ENCODE measurements at places on chromosomes 7 and 10.

DNA sequence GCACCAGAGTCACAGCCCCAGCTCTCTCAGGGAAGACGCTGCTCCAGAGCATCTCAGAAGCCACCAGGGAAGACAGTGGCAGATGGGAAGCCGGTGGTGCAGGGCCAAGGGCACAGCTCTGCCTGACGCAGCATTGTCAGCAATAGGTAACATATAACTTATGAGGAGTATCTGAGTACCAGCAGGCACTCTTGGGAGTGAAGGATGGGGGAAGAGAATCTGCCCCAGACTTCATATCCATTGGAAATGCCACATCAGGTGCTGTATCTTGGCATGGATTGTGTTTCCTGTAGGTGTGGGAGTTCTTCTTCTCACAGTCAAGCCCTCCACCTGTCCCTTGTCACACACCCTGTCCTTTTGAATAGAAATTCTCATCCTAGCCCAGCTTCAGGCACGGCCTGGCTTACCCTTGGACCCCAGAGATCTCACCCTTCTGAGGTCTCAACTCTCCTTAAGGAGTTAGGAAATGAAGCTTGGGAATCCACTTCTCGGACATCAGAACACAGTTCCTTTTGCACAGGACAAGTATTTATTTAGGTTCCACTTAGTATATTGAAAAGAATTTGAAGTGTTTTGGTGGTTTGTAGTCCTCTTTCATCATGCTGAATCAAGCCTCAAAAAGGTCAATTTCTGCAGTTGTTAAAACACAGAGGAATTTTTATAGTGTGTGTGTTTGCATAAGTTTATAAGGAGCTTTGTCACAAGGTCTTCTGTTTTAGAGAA lies 9.9 kb downstream of the EPDR1 start:
- no peak for DNase-seq

- DNase-seq: no peak
These were observed 181.5 kb upstream of the TRIM24 start for GRCh38 chr7:138278601-138279000.

DNA sequence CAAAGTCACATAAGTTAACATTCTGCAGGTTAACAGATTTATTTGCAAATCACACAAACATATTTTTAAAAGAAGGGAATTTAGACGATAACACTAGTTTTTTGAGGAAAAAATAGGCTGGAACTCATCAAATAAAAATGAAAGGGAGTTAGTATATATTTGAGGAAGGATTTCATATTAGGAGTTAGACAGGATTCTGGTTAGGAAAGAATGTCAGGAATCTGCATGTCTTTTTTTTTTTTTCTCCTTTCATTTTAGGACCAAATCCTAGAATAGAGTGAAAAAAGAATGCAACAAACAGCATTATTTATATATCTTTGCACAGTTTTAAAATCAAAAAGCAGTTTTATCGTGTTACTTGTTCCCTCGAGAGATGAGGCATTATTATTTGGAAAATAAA lies 8.9 kb upstream of the TRDMT1 start:
- DNase-seq: no peak

- DNase-seq: no peak
These were observed 100.3 kb downstream of the STRA8 start for GRCh38 chr7:135333946-135334345.

DNA sequence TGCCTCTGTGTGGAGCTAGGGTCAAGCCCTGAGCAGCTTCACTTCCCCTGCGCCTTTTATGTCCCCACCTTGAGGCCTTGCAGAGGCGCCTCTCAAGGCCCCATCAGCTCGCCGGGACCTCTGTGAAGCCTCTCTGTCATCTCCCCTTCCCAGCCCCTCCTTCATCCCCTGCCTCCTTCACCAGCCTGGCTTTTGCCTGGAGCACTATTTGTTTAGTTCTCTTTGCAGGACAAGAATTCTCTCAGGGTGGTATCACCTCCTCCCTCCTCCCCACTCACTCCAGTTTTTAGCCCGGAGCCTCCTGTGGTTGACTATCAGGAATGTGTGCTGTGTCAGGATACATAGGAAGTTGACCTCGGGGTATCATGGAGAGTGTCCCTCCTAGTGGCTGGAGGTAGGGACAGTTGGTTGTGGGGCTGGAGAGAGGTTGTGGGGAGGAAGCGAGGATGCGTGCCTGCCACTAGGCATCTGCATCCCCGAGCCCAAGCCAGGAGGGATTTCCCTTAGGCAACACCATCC lies 89.8 kb upstream of the ANLN start:
- DNase-seq: no peak

DNA sequence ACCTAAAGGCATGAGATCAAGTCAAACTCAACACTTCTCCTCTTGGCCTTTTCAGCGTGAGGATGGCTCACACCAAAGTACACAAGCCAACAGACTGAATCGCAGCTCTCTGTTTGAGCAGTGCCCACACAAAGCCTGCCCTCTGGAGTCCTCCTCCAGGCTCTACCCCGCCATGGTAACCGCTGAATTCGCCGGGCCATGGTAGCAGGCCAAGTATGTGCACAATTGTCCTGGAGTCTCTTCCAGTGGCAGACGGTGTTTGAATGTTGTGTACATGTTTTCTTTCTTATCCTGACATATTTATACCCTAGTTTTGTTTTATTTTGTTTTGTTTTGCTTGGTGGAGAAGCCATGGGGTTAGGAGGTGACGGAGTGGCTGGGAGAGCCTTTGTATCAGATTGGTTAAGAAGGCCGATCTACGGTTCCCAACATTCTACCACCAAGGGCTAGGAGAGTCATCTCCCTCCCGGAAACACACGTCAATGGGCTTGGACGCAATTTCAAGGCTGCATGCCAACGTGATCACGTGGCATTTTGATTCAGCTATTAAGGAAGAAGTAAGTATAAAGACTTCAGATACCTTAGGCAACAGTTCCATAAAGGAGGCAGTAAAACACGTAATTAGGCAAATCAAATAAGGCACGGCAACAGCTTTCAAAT lies 12.1 kb upstream of the SHH start:
- no peak for DNase-seq

GRCh38 chr7:71133232-71133622 lies 1.3 kb downstream of the GALNT17 start:
- no peak for DNase-seq

DNA sequence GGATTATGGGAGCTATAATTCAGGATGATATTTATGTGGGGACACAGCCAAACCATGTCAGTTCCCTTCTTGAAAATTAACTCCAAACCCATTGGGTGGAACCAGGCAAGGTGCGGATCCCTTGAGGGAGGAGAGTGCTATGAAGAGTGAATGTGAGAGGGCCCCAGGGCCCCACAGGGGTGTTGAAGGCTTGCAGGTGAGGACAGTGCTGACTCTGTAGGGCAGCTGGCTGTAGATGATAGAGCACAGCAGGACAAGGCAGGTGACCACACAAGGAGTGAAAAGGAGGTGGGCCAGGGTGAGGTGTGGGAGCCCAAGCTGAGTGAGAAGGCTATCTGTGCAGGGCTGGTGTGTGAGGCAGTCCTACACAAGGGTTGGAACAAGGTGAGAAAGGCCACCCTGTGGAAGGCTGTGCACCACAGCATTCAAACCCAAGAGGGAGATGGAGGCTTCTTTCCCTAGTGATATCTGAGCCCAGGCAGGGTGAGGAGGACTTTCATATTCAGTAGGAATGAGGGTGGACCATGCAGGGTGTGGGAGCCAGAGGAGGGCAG lies 746.0 kb upstream of the CELF2 start:
- no peak for DNase-seq

- DNase-seq: no peak
These were observed 90.0 kb downstream of the PROSER2 start for GRCh38 chr10:11913079-11913641.

DNA sequence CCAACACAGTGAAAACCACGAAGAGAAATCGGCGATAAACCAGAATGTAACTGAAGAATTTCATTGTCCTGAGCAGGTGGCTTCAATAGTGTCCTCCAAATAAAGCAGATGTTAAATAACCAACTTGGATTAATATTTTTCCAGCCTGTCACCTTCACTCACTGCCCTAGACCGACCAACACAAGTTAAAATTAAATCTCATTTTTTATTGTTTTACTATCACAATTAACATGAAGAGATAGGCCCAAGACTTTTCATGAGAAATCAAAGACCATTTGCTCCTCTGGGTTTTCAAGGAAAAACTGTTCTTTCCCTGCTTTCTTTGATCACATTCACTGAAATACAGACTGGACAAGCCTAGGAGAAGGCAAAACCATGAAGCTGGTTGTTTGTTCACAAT lies at the start of gene SLC13A1:
Gene SLC13A1, minus strand, starts transcription at position 87 of the 400 bp plus-strand sequence. Its CDS starts 23 bp downstream, at position 64.
- DNase-seq: no peak

- no peak for DNase-seq
These were observed 81.3 kb downstream of the AFAP1L2 start for GRCh38 chr10:114323023-114323422.

DNA sequence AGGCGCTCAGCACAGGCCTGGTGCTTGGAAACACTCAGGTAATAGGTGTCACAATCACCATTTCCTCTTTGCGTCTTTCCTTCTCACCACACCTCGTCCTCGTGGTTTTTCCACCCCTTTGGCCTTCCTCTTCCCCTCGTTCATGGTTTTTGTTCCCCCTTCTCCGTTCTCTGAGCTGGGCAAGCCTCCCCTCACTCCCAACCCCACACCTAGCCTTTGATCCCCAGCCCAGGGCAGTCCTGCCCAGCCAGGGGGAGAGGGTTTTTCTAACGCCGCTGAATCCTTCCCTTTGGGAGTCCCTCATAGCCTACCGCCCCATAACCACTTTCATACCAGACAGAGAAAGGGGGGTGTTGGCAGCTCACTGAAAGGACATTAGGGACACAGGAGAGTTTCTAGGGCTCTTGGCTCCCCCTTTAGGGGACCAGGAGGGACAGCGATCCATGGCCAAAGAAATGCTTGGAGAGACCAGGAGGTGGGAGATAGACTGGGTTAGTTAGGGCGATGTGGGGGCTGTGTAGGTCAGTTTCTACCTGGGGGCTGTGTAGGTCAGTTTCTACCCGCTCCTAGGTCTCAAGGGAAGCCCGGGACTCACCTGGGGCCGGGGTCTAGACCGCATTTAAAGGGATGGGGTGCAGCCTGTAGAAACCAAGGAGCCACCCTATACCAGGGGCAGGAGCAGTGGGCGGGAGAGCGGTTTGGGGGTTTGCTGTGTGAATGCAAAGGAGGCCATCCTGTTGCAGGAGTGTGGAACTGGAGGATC lies 1.4 kb downstream of the EPHB4 start:
- DNase-seq: no peak

DNA sequence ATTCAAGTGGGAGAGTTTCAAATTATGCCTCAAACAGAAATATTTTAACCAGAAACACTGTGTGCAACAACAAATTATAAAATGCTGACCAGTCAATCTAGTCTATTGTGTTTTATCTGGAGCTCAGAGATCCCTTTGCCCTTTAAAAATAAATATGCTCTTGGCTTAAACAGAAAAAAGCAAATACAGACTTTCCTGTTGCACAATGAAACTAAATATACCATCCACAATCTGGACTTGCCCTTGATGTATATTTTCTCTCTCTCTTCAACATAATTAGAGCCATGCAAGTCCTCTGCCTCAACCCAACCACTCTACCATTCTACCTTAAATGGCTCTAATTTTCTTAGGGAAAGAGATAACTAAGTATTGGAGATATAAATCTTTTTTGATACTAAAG lies 34.9 kb downstream of the ASAH2 start:
- no peak for DNase-seq

GRCh38 chr10:22704942-22705341 lies 9.4 kb downstream of the PIP4K2A start:
- no peak for DNase-seq

- DNase-seq: no peak
These were observed 37.4 kb upstream of the YAE1 start for GRCh38 chr7:39528849-39529248.

- DNase-seq: no peak
These were observed 12.3 kb downstream of the BTAF1 start for GRCh38 chr10:91935886-91936285.
